ENCODE measurements at places on chromosomes 6 and 20. TPM values are rescaled to one million over a fixed set of nuclear protein-coding genes. Genes with fewer than 3 reads are reported as not detected.
A peak's percentile ranks its signal among the peaks of the same experiment; 100 is the strongest.

The LINC00237 gene
- total RNA-seq: not detected

The COL12A1 gene
- 40.3 TPM for total RNA-seq

The C6orf163 gene
- total RNA-seq: 4.5 TPM

The SLC17A2 gene
- total RNA-seq: not detected

The PDE7B gene
- 4.4 TPM for total RNA-seq

The MYB gene
- 0.24 TPM for total RNA-seq

GRCh38 chr6:35485402-35485877 lies 11.4 kb downstream of the TEAD3 start:
- DNase-seq: no peak

GRCh38 chr6:162157167-162157870 lies 570.2 kb downstream of the PRKN start:
- no peak for DNase-seq

DNA sequence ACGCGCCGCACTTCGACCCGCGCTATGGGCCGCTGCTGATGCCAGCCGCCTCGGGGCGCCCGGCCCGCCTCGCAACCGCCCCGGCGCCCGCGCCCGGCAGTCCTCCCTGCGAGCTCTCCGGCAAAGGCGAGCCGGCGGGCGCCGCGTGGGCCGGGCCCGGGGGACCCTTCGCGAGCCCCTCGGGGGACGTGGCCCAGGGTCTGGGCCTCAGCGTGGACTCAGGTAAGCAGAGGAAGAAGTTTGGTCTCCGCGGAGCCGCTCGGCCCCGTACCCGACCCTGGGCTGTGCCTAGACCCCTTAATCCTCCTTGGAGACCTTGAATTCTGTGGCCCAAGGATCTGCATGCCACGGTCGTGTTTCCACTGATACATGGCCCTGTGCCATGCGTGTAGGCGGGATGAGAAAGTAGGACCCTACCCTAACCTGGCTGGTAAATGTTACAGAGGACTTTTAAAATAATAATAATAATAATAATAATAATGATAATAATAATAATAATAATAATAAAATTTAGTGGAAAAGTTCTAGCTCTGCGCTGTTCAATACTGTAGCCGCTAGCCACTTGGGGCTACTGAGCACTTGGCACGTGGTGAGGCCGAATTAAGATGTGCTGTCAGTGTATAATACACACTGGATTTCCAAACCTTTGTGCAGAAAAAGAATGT lies 5.6 kb downstream of the VGLL2 start:
- no peak for DNase-seq

GRCh38 chr6:139962654-139963347 lies 588.4 kb upstream of the CITED2 start:
- no peak for DNase-seq

DNA sequence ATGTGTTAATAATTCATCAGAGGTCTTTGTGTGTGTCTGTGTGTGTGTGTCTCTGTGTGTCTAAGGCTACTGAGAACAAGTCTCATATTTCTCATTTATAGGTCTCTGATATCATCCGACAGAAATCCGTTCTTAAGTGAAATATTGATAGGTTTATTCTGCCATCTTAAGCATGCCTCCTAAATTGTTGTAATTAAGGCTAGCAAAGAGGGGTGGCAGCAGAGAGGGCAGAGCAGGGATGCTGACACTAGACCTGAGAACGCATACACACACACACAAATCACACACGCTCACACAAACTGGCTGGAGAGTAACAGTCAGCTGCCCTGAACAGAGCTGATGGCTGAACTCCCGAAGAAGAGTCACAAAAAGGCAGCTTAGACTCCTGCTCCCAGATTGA lies 84.9 kb upstream of the LRFN2 start:
- no peak for DNase-seq

DNA sequence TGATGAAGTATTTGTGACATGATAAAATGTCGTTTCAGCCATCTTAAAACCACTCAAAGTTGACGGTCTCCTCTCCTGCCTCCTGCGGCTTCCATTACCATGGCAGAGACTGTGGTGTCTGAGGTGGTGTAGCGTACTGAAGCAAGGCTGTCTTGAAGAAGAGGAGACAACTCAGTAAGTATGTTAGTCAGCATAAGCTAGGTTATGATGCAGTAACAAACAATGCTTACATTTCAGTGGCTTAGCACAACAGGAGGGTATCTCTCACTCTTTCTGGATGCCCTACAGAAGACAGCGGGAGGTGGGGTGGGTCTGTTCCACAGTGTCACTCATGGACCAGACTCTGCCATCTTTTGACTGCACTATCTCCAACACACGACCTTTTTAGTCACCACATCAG lies 174.7 kb upstream of the AHI1 start:
- no peak for DNase-seq

- DNase-seq: peak; percentile 70
Observed at GRCh38 chr6:169971081-169971861, 219.8 kb downstream of the ERMARD start.

- no peak for DNase-seq
Observed at GRCh38 chr20:16562259-16562658, 11.0 kb downstream of the KIF16B start.

GRCh38 chr6:148611213-148611612 lies 135.6 kb upstream of the UST start:
- DNase-seq: peak; percentile 80

DNA sequence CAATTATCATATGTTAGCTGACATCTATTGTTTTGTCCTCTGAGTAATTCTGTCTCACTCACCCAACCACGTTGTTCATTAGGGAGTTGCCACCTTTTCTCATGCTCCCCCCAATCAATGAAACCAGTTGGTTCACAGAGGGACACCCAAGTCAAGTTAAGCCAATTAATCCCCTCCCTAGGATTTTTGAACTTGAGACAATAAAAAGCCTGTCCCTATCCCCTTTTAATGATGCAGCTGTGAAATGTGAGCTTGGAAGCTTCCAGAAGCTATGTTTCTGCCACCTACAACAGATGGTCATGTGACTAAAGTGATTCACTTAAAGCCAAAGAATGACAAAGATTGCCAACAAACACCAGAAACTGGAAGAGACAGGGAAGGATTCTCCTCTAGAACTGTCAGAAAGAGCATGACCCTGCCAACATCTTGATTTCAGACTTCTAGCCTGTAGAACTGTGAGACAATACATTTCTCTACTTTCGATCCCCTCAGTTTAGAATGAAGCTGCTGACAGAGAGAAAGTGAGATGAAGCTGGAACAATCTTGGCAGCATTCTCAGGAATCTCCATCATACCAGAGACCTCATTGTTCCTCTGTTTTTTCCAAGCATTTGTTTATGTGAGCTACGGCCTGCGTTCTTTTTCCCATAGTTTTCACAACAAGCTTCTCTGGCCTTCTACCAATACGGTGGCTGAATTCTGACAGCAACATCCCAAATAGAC lies 57.8 kb upstream of the TPD52L1 start:
- DNase-seq: no peak

DNA sequence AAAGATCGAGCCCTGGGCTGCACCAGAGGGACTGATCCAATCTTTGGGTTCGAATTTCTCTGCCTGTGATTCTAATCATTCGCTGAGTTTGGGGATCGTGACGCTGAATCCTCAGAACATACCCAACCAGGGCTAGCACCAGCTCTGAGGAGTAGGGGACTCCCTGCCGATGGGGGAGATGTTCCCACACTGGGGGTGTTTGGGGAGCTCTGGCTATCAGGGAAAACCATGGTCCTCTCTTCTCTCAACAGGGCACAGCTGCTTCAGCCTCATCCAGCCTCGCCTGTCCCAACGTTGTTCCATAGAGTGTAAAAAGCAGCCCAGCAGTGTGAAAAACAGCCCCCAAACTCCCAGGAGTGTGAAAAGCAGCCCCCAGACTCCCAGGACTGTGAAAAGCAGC lies 136.6 kb downstream of the ANKRD60 start:
- no peak for DNase-seq

GRCh38 chr6:150189122-150189521 lies 46.3 kb downstream of the PPP1R14C start:
- DNase-seq: no peak

DNA sequence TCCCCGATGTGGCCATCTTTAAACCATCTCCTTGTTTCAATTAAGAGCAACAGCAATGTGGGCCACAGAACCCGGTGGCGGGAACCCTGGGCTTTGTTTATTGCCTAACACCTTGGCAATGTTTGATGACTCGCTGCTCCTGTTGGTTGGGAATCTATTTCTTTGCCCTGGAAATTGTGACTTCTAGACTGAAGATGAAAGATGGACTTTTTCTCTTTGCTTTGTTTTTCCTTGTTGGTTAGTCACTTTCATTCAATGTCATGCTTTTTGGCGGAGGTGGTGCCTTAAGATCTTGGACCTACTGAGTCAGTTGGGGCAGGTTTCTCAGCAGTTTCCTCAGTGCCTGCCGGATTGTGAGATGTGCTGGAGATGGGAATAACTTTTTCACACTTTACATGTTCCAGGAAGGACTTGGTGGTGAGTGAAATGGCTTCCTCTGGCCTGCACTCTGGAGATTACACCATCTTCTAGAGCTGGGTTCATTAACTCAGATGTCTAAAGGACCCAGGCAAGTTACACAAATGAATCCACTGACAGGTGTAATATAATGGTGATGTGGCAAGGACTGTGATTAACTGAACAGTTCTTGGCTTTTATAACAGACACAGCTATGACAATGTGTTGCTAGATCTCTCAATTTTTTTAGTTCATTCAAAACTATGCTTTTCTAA lies 56.3 kb downstream of the TSHZ2 start:
- DNase-seq: no peak

DNA sequence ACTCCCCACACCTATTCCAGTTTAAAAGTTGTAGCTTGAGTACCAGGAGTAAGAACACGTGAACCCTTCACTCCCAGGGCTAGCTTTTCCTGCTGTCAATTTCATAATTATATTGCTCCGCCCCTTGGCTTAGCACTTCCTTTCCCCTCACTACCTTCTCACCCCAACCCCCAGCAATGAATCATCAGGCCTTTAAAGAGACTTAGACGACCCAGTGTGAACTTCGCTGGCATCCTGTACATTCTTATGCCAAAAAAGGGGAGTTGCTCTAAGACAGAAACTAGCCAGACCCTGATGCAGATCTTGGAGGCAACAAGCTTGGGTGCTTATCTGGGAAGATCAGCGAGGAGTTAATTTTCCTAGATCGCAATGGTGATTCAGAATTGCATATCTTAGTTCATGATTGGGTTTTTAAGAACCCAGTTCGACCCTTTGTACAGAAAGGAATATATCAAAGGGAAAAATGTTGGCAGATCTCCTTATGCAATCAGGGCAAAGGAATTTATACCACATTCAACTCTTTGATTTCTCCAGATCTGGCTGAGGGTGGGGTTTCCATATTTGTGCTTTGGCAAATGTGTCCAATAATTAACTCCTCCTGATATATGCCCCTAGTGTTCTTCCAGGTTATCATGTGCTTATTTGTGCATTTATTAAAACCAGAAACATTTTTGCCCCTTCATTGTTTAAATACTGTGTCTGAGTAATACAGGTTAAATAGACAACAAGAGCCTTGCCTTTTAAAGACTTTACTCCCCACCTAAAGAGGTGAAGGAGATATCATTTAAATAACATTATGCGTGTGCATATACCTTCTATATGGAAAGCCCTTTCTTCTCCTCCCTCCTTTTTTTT lies 8.1 kb upstream of the ATXN1 start:
- no peak for DNase-seq

Data from cardiac septum (tissue), 1 donor.